Suprapubic skin (tissue), 4 donors: ENCODE measurements at places on chromosomes 11 and 22.

GRCh38 chr11:43819926-43820325, 60.7 kb upstream of the ALKBH3 start:
- DNase-seq: no peak

- no peak for DNase-seq
Observed at GRCh38 chr22:17352798-17353197, 16.5 kb upstream of the CECR2 start.

GRCh38 chr11:87908086-87908485, 267.2 kb downstream of the RAB38 start:
- DNase-seq: no peak

DNA sequence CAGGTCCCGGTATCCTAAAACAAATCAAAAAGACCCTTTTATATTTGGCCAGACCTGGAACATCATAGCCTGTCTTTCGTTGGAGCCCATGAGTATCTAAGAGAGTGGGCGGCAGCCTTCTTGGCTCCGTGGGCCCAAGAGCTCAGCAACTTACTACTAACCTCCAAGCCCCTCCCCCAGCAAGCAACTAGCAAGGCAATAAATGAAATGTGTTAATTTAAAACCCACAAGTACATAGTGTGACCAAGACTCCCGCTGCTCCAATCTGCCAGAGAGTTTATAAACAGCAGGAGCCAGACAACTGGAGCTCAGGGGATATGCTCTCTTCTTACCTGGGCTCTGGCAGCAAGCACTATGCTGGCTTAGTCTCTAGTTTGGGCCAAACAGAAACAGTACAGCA, 40.8 kb upstream of the CYP2D6 start:
- DNase-seq: no peak

GRCh38 chr11:72624496-72625201, 49.6 kb downstream of the PDE2A start:
- DNase-seq: no peak

- DNase-seq: no peak
Observed at GRCh38 chr11:47714554-47715081, 551 bp downstream of the AGBL2 start.

DNA sequence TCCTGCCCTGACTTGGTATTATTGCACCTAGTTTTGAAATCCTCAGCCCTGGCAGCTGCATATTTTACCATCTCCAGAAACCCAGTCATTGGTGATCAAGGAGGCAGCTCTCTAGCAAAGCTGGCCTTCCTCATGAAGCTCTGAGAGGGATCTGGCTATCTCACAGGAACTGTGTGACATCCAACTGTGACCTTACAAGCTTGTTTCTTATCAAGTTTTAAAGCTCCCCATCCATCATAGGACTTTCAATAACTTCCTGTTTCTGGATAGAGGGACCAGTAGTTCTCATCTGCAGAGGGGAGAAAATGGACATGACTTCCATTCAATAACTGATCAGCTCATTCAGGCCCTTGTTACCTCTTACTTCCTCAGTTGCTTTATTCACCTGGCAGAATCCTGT, 18.2 kb downstream of the CALCA start:
- DNase-seq: no peak

- no peak for DNase-seq
Observed at GRCh38 chr11:45794169-45794568, 10.8 kb upstream of the SLC35C1 start.

DNA sequence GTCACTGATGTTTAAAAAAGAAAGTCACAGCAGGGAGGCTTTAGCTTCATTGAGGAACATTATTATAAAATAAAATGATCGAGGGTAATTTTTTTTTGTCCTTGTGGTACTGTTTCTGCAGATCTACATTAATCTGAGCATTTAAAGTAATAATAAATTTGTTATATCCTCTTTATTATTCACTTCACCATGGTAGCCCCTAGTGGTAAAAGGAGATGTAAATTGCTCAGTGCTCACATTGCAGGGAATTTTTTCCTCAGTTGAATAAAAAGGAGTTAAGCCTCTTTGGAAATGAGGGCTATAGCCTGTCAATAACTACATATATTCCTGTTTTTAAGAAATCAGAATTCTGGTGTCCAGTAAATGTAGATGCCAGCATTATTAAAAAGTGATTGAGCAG, 99.7 kb upstream of the VPREB1 start:
- no peak for DNase-seq

DNA sequence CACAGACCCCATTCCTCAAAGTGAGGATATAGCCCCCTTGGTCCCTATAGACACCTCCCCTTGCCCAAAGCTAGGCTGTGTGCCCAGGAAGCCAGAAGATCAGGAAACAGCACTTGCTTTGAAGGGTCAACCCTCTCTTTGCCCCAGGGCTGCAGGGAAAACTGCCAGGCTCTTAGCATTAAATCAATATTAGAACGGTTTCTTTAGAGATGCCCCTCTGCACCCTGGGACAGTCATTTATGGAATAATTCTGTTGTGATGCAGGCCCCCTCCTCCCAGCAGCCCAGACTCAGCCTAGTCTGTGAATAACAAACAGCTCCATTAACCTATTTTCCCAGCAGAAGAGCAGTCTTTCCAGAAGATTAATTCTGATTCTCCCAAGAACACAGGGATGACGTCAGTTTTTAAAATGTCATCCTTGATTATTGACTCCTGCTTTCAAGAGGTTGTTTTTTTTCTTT, 11.6 kb upstream of the CAPN5 start:
- no peak for DNase-seq

- DNase-seq: no peak
Observed at GRCh38 chr22:23608583-23608982, 23.5 kb downstream of the DRICH1 start.

DNA sequence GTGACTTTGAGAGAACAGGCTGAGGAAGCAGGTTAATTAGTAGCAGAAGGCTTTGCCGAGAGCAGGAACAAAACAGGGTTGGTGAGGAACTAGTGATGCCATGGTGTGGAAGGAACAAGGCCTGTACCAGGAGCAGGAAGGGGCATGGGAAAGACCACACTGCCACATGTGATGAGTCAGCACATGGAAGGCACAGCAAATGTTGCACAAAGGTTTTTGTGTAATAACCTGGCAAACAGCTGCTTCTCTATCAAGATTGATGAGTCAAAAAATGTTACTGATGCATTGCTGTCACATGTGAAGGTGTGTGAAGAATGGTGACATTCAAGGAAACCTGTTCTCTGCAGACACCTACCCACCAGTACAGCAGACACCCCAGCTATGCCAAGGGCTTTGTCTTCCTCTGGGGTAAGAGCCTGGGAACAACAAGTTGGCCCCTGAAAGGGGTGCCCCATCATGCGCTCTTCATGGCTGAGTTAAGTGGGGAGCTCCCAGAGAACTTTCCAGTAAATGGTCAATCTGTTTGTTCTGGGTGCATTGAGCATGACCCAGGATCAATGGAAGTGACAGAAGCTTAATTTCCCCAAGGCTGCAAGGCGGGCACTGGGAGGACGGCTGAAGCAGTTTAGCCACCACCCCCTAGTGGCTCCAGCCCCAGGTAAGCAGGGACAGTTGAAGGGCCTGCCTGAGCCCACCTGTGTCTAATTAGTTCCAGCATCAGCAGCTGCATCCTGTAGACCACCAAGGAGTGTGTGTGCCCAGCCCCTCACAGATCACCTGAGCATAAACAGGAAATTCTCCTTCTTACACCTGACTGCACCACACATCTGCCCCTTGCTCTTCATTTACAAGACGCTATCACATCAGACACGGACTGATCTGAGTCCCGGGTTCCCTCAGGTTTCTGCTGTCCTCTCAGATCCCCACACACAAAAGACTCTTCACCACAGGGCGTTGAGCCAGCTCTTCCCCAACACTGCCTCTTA, 47.6 kb downstream of the GGTLC2 start:
- no peak for DNase-seq

- no peak for DNase-seq
Observed at GRCh38 chr11:70135625-70136059, 57.5 kb downstream of the ANO1 start.

DNA sequence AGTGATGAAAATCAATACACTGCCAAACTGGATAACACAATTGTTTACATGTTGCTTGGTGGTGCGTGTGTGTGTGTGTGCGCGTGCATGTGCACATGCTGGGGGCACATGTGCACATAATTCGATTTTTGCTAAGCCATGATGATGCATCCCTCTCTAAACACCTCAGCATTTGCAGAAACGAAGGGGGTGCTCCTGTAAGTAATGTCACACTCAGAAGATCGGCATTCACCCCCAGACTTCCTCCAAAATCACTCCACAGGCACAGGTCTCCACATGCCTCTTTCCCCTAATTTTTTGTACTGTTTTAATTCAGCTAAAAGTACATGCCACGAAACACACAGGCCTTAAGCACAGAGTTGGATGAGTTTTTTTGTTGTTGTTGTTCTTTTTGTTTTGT, 341.5 kb downstream of the SHANK2 start:
- DNase-seq: no peak

- no peak for DNase-seq
Observed at GRCh38 chr11:76288166-76288980, 82.1 kb upstream of the WNT11 start.

- no peak for DNase-seq
Observed at GRCh38 chr11:12187399-12187798, 77.0 kb downstream of the MICAL2 start.

DNA sequence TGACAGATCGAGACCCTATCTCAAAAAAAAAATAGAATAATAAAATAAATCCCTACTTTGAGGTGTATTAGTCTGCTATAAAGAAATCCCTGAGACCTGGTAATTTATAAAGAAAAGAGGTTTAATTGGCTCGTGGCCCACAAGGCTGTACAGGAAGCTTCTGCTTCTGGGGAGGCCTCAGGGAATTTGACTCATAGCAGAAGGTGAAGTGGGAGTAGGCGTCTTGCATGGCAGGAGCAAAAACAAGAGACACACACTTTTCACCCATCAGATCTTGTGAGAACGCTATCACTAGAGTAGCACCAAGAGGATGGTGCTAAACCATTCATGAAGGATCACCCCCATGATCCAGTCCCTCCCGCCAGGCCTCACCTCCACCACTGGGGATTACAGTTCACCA, 29.2 kb downstream of the CDPF1 start:
- DNase-seq: no peak

- DNase-seq: no peak
Observed at GRCh38 chr11:110077831-110078325, 15.3 kb upstream of the ZC3H12C start.

GRCh38 chr11:72425053-72425980, 9.0 kb downstream of the CLPB start:
- no peak for DNase-seq

DNA sequence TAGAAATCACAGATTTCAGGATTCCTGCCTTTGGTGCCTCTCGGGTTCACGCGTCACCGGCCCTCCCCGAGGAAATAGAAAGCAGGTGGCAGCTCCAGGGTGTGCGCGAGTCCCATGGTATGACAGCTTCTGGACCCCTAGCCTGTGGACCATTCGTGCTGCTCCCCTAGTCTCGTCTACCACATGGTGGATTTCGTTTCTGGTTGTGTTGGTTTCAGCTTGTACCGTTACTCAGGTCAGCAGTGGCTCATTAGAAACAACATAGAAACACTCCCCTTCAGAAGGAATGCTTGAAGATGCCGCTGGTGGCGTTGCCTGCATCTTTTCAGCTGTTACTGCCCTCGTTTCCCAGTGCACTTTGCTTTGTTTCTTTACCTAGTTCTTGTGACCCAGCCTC, 700 bp downstream of the TTC17 start:
- DNase-seq: no peak

GRCh38 chr11:64340671-64341335, 799 bp downstream of the CCDC88B start:
- no peak for DNase-seq

DNA sequence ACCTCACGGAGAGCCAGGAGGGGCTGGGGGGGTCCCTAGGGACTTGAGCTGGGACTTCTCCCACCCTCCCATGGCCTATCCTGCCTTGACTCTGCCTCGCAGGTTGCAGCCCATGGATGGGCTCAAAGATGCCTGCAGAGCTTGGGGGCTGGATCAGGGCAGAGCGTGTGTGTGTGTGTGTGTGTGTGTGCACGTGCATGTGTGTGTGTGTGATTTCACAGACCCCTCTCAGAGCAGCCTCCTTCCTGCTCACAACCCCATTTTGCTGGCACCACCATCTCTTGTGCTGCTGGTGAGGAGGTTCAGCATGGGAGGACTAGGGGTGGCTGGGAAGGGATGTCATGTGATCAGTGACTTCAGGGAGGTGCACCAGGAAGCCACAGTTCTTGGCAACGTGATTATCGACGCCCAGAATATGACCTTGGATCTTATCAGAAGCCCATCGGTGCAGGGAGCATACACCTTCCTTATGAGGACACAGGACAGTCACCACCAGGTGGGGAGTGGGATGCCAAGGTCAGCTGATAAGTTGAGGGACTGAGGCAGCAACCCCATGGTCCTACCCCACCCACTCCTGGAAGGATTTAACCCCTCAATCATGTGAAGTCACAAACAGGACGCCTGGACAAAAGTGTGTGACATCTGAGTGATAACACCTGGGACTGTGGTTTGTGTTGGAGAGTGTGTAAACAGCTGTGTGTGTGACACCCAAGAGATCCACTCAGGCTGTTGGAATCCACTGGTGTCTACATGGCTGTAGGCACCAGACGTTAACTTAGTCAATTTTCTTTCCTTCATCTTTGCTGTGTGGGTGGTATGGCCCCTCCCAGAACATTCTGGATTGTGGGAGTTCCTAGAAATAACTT, 1.8 kb upstream of the NAALADL1 start:
- no peak for DNase-seq

GRCh38 chr22:31943206-31943977, 943 bp upstream of the YWHAH start:
- DNase-seq: no peak

DNA sequence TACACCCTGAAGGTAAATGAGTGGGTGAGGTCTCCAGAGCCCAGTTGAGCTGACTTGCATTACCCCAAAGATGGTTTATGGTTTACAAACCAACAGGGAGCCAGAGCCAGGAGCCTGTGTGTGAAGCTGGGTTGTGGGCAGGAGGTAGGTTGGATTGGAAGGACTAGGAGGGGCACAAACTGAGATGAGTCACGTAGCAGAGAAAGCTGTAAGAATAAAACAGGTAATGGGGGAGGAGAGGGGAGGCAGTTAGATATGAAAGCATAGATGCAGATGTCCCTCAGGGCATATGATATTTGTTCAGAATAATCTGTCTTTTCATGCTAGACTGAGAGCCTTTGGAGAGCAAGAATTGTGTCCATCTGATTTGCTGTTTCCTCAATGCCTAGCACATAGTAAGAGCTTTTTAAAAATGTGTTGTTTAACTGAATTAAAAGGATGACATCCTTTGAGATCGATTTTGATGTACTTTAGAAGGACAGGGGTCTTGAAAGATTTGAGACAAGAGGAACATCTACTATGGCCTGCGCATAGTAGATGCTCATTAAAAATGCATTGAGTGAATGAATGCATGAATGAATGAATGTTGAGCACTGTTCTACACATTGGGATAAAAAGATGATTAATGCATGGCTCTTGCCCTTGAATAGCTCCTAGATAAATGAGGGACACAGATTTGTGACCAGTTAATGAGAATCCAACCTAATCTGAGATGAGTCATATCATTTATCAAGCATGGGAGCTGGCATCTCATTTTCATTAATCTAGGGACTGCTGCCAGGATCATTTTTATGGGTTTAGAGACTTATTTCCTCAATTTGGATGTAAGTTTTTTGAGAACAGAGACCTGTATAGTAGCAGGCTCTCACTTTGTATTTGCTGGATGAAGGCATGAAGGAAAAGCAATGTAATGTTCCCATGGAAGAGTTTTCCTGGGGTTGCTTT, 175.8 kb upstream of the BDNF start:
- no peak for DNase-seq
